ENCODE measurements at places on chromosomes 1 and 21.
A peak's percentile ranks its signal among the peaks of the same experiment; 100 is the strongest.

DNA sequence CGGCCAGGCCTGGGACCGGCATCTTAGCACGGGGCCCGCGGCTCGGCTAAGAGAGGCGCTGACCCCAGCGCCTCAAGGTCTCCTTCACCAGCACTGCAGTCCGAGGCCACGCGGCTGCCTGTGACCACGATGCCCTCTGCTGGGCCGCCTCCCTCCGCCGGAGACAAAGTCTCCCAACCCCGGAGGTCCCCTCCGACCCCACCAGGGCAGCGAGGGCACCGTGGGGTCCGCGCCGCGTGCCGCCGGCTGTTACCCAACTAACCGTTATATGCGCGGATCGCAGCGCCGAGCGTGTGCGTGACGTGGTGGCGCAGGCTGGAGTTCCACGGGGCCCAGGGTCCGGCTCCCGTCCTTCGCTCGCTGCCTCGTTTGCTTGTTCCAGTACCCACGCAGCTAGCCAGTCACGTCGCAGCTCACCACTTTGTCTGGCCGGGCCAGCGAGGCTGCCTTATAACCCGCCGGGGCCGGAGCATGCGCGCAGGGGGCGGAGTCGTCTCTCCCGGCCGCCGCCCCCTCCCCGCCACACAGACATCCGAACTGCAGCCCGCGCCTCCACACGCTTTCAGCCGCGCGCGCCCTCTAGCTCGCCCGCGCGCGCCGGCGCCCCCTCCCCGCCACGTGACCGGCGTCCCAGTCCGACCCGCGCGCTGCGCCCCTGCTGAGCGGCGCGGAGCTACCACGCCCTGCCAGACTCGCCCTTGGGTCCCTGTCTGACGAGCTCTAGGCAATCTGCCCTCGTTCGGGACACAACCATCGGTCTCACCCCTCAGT, at the start of gene SLC16A1:
Gene SLC16A1, minus strand, starts transcription at position 424 of the 771 bp plus-strand sequence. CDS start 26,888 bp downstream, outside the sequence.
- peak; percentile 94 for DNase-seq

- no peak for DNase-seq
Measured at GRCh38 chr21:44589586-44590305, 2.6 kb downstream of the KRTAP10-6 start.

GRCh38 chr21:39660191-39660980, 47.6 kb downstream of the B3GALT5 start:
- no peak for DNase-seq

DNA sequence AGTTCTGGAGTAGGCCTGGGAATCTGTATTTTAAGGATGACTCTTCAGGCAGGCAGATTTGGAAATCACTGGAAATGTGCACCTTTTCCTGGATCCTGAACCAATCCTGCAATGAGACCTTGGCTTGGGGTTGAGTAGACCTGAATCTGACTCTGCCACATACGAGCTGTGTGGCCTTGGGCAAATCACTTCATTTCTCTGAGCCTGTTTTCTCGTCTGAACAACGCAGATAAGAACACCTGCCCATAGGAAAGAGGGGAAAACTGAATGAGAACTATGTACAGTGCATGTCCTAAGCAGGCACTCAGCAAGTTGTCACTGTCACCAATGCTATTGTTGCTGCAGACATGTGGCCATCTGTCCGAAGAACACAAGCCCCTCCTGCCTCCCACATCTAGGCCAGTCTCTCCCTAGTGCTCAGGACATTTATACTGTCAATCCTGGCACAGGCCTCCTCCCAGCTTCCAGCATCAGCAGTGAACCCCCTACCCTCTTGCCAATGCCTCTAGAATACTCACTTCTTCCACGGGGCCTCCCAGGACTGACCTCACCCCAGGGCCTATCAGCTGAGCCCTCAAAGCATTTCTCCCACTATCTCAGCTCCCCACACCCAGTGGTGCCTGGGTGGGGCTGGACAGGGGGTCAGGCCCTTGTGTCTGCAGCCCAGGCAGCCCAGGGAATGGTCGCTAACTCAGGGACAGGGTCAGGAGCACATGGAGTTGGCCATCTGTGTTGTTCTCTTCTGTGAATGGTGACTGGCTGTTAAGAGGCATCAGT, 88.8 kb upstream of the ZBTB40 start:
- DNase-seq: no peak

DNA sequence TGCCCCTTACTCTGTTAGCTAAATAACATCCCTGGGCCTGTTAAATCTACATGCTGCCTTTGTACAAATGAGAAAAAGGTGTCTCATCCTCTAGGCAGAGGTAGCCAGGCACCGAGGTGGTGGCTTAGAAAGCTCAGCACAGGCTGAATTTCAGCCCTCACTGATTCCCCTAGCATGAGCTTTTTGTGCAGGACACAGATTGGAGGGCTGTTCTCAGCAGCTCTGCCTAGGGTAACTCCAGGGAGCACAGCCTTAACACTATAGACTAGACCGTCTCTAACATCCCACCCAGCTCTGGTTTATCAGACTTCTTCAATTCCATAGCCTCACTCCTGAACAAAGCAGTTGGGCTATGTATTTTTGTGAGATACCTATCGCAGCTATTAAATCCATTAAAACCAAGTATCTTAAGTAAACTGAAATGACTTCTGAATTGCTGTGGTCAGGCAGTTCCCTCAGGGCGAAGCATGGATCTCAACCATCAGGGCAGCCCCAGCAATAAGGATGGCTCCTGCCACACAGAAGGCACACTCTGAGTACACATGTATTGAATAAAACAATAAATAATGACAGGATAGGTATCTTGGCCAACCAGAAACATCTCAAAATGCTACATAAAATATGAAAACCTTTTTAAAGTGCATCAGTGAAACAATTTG, 14.8 kb downstream of the S100A6 start:
- no peak for DNase-seq

- peak; percentile 62 for DNase-seq
Measured at GRCh38 chr1:153404768-153405167, 11.6 kb upstream of the S100A7A start.

DNA sequence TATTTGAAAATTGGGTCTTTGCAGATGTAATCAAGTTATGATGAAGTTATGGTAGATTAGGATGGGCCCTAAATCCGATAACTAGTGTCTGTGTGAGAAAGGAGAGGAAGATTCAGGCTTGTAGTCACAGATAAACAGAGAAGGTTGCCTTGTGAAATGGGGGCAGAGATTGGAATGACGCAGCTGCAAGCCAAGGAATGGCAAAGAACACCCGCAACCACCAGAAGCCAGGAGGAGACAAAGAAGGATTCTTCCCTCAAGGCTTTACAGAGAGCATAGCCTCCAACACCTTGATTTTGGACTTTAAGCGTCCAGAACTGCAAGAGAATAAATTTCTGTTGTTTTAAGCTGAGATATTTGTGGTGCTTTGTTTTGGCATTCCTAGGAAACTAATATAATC, 35.4 kb upstream of the COL24A1 start:
- no peak for DNase-seq

- DNase-seq: no peak
Measured at GRCh38 chr1:30088594-30088993, 634.8 kb downstream of the MATN1 start.

GRCh38 chr1:226678251-226678650, 60.8 kb downstream of the ITPKB start:
- DNase-seq: no peak

GRCh38 chr1:96820107-96820506, 98.5 kb downstream of the PTBP2 start:
- no peak for DNase-seq

GRCh38 chr1:174031099-174031498, 8.9 kb upstream of the RC3H1 start:
- no peak for DNase-seq

- no peak for DNase-seq
Measured at GRCh38 chr1:105317976-105318375, 1568.3 kb downstream of the AMY1C start.

- DNase-seq: no peak
Measured at GRCh38 chr1:184456189-184456588, 69.4 kb downstream of the C1orf21 start.

- no peak for DNase-seq
Measured at GRCh38 chr1:54312796-54313316, 93.3 kb downstream of the SSBP3 start.

DNA sequence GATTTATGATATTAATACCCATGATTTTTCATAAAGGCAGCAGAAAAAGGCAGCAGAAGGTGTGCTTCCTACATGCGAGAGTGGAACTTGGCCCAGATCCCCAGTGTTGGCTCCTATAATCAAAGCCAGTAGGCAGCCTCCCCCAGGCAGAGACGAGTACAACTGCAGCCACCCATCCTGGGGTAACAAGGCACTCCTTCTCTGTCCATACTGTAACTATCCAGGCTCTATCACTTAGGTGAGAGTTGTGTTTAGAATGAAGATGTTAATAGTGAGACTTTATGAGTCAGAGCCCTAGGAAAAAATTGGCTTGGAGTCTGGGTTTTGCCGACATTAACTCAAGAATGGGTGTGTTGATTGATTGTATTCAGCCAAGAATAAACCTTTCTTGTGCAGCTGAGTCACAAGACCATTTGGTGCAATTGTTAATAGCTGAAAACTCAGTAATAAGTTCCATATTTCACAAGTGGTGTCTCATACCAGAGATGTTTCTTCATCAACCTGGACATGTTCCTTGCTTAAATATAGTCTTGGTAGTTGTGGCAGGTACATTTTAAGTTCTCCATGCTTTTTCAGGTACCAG, 322.3 kb downstream of the DUSP10 start:
- no peak for DNase-seq

- DNase-seq: no peak
Measured at GRCh38 chr1:61993331-61993961, 201.2 kb upstream of the L1TD1 start.

DNA sequence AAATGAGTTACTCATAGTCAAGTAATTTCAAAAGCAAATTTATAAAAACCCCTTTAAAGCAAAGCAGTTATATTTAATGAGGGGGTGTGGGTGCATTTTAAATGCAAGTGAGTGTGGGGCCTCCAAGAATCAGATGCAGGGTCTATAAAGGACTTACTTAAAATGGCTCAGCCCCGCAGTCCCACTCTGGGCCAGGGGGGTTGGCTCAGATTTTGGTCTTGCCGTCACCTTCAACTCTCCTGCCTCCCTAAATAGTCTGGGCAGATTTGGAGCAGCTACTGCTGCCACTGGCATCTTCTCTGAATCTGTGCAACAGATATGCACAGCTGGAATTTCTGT, 16.2 kb downstream of the AMPD2 start:
- DNase-seq: no peak

DNA sequence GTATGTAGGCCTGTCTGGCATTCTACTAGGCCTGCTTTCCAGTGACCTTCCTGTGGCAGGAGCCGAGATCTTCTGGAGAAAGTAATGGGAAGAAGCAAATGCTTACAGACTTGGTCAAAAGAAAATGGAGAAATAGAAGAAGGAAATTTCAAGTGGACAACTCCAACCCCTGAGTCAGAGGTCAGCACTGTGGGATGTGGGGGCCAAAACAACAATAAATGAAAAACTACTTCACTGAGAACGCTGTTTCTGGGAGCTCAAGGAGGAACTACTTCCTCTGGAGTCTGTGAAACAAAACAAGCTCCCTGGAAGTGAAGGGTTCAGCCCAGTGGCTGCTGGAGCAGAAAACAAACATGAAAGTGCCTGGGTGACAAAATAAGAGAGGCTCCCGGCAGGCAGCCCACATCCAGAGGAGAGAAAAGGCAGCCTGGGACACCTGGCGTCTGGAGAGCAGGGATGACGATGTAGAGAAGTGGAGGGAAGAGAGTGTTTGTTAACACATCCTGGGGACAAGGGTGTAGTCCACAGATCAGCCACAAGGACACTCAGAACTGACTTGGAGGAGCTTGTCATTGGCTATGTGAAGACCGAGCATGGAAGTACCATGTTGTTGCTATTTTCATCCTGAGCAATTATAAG, 355.2 kb downstream of the SMYD3 start:
- no peak for DNase-seq

- DNase-seq: peak; percentile 22
Measured at GRCh38 chr1:226405411-226405988, 2.4 kb downstream of the PARP1 start.

DNA sequence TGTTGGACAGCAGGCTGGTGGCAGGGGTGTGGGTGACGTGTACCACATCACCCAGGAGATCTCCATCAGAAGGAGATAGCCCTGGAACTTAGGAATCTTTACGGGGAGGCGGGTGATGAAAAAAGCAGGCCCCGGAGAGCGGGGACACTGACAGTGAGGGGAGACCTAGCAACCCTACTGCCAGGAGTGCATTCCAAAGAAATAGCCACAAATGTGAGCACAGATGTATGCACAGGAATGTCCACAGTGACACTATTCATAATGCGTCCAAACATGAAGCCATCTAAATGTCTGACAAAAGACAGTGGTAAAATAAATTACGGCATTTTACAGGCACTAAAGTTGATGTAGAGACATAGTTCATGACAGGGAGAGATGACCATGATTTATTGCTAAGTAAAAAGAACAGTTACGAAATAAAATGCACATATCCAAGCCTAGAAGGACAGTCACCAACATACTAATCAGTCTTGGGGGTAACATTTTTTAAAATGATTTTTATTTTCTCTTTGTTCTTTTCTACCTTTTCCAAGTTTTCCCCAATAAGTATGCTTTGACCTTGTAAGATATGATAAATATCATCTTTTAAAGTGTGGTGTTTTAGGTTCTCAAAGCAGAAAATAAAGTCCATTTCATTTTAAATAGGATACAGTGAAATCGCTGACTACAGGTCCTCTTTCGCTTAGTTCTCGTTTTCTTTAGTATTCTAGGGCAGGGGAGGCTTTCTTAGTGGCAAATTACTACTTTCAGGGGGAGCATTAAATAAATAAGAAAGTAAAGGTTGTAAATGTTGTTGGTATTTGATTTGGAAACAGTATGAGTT, 21.3 kb downstream of the CD247 start:
- DNase-seq: no peak

DNA sequence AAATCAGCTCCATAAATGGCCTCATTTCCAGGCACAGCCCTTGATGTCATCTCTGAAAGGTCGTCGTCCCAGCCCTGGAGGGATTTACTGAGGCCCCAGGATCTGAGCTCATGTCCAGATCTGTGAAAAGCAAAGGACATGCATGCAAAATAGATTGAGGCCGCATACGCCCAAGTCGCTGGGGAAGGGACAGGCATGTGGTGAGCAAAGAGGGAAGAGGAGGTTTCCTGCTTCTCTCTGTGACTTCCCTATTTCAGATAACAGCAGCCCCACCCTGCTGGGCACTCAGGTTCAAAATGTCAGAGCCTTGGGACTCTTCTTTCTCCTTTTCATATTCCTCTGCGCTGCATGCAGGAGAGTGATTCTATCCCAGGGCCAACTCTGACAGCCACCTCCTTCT, 197.2 kb downstream of the ADSS2 start:
- DNase-seq: no peak

DNA sequence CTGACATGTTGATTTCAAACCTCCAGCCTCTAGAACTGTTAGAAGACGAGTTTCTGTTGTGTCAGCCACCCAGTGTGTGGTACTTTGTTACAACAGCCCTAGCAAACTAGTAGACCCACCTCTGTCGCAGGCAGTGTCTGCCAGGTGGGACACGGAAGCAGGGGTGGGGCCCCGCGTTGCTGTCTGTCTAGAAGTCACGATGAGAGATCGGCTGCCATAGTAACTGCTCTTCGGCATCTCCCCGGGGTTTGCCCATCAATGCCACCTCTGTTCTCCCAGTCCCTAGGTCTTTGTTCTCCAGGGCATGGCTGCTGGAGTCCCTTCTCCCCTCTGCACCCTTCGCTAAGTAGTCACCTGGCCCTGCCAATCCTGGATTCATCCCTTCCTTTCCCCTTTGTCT, 15.2 kb upstream of the CLSTN1 start:
- no peak for DNase-seq

All from stimulated activated naive CD8-positive, alpha-beta T cell treated with anti-CD3 and anti-CD28 coated beads, Interleukin-15, Interleukin-2, amounts not matched to agents 100 U/mL and 50 U/mL, for 24 hours (primary cell).